MV-4-11 (cell line): ENCODE measurements at places on chromosomes 7 and 10.

DNA sequence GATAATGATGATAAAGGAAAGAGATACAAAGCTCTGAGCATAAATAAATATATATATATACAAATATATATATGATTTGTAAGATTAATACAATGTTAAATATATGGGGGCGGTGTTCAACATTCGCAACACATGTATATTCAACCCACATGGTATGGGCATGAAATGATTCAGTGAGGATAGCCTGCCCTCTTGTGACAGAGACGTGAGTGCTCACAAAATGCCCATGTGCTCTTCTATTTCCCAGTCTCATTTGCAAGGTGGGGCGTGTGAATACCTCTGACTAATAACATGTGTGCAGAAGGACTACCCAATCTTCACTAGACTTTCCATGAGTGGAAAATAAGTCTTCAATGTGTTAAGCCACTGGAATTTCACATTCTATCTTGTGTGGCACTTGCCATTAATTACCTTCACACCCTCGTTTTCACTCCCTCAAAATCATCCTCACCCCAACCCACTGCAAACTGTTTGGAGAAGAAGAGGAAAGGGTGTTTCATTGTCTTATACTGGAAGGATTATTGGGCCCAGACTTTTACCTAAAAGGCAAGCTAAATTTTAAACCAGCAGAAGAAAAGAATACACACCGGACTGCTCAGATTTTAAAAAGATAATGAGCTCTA, 26.9 kb downstream of the ASAH2 start:
- DNase-seq, result peak; percentile 52

DNA sequence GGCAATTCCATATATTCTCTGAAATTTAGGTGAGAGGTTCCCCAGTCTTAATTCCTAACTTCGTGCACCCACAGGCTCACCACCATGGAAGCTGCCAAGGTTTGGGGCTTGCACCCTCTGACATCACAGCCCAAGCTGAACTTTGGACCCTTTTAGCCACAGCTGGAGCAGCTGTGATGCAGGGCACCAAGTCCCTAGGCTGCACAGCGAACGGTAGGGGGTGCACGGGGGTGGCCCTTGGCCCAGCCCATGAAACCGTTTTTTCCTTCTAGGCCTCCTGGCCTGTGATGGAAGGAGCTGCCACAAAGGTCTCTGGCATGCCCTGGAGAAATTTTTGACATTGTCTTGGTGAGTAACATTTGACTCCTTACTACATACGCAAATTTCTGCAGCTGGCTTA, 251.9 kb upstream of the GRM3 start:
- no peak for DNase-seq

DNA sequence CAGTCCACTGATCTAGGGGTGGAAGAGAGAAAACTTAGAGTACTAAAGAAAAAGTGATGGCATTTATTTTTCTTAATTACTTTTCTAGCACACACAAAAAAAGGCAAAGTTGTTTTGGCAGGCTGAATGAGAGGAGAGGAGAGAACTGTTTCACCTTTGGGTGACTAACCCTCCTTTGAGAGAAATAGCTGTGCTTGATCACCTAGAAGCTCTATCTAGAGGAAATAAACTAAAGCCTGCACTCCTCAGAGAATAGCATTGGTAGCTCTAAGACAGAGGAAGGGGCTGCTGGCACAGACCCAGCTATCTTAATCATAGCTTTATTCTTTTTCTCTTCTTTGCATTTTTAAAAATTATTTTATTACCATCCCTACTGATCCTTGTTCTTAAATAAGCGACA, 6.3 kb downstream of the TMEM243 start:
- no peak for DNase-seq

- DNase-seq, result peak; percentile 32
Measured at GRCh38 chr10:107653832-107654287, 489.4 kb upstream of the SORCS1 start.

- DNase-seq, result no peak
Measured at GRCh38 chr7:106486331-106486730, 174.6 kb downstream of the CCDC71L start.

- DNase-seq, result no peak
Measured at GRCh38 chr10:111648046-111648445, 535.5 kb downstream of the GPAM start.

DNA sequence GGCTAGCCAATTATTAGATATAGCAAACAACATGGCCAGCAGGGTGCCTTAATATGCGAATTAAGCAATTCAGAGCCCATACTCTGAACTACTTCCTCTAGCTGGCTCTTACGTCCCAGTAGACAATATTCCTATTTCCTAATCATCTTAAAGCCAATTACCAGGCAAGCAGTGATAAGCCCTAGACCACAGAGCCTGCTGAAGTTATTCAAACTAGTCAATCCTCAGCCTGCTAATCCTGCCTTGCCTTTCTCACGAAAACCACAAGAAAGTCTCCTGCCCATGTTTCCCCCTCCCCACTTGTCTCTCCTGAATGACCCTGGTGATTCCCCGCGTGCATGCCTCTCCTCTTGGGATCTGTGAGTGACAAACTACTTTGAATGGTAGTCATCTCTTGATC, 86.8 kb upstream of the CACNA2D1 start:
- DNase-seq, result peak; percentile 73

DNA sequence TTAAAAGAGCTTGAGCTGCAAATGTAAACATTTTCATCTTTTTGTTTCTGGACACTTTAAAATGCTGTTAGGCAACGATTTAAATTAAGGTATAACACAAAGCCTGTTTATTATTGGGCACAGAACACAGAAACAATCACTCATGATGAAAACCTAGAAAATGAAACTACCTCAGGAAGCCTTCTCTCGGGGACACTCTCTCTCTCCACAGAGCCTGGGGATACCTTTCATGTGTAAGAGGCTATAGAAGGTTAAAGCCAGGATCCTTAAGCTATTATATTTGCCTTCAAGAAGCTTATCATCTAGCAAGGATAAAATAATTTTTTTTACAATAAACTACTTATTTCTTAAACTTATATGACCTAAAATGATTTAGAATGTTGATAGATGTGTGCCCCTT, 194.1 kb downstream of the SKAP2 start:
- no peak for DNase-seq

GRCh38 chr7:53431901-53432300, 396.5 kb downstream of the POM121L12 start:
- DNase-seq, result no peak

DNA sequence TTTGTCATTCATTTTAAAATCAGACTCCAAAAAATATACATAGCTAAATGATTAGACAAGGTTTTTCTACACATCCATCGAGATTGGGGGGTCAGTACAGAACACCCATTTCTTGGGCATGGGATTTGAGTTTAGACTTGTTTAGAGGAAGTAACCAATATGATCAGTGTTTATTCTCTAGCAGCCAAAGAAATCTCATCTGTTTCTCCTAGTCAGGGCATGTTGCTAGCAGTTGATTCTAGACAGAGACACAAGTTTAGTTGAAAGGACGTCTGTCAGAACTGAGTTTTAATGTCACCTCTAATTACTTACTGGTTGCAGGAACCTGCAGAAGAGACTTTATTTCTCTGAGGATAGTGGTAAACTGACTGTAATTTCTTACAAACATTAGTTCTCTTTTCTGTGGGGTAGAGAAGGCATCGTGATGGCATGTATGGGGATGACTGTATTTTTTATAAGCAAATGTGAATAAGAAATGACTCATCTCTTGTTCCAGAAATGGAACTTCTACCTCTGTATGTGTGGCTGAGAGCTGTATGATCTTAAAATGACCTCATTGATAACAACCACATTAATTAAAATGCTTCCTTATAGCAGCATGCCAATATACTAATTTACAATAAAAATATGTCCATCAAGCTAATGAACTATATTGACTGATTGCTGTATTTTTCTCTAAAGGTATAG, 30.6 kb upstream of the RHOBTB1 start:
- DNase-seq, result no peak

DNA sequence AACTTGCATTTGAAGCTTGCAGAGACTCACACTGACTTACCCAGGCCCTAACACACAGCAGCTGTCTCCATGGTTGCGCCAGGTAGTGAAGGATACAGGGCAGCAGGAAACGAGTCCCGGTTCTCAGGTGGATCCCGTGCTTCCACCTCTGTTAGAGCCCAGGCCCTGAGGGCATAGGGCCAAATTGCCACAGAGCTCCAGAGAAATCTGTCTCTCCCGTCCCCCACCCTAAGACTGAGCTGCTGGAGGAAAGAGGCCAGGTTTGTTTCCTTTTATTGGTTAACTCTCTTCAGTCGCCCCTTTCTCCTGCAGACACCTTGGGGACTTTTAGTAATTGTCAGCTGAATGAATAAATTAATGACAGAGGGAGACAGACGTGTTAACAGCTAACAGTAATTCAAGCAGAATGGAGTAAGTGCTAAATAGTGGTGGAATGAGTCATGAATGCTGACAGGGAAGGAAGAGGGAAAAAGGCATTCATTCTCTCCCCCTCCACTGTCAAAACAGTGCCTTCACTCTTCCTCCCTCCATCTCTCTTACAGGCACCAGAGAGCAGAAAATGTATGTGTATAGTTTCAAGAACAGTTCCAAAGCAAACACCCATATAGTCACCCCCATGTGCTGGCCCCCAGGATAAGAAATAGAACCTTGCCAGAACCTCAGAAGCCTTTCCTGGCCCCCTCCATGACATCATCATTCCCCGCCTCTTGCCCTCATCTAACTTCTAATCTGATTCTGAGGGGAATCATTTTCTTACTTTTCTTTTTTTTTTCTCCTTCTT, 16.8 kb upstream of the DLG5 start:
- DNase-seq, result peak; percentile 26

- no peak for DNase-seq
Measured at GRCh38 chr10:125162120-125162931, 2.0 kb upstream of the CTBP2 start.

DNA sequence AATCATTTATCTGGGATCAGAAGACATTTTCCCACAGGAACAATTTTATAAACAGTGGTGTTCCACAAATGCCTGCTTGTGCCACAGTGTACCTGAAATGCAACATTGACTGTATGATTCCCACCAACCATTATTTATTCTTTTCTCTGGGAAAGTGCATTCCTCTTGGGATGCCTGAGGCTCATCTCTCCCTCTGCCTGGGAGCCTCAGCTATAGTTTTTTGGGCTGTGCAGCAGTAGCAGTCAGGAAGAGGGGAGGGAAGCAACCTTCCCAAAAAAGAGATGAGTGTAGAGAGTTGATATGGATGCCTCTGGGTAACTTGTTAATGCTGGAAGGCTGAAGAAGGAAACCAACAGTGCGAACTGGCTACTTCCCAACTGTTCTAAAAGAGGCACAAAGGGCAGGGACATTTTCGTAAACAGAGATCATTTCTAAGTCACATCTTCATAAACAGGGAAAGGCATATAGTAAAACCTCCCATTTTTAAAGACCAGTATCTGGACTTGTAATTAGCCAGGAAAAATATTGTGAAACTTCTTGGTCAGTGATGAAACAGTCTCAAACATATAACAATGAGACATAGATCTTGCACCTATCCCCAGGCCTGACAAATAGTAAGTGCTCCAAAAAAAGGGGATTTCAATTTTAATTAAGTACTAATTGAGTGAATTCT, 1.4 kb upstream of the CALD1 start:
- no peak for DNase-seq

- DNase-seq, result peak; percentile 34
Measured at GRCh38 chr10:80664071-80664680, 126.5 kb downstream of the SH2D4B start.

DNA sequence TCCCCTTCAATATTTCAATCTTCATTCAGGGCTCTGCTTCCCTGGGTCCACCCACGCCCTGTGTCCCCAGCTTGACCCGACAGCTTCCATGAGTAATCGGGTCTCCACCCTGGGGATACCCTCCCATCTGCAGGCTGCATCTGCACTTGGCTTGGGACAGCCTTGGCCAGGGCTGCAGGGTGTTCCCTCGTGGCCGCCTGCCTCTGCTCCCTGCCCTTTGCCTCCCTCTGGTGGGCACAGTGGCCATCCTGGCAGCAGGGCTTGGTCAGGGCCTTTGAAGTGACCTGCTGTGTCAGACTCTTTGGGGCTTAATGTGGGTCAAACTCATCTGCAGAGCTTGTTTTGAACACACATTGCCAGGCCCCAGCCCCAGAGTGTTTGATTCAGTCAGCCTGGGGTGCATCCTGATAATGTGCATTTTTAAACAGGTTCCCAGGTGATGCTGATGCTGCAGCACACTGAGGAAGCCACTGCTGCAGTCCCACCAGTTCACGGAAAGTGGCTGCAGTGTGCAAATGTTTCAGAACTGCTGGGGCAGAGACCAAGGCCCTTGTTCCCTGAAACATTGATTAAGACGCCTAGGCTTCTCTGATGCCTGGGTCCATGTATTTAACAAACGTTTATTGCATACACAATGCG, 80.7 kb upstream of the SEC61G start:
- peak; percentile 16 for DNase-seq

DNA sequence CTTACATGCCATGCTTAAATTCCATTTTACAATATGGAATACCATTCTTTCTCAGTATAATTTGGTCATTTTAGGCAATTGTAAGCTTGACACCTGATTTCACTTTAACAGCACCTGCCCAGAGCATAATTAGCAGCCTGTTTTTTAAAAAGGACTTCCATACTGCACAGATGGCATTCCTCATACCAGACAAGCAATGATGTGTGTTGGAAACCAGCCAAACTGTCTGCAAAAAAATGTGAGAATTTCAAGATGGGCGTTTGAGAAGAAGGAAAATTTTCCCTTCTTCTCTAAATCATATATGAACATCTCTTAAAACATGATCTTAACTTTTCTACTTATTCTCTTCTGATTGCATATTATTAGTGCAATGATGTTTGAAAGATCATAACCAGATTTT, 40.4 kb upstream of the AGMO start:
- no peak for DNase-seq

DNA sequence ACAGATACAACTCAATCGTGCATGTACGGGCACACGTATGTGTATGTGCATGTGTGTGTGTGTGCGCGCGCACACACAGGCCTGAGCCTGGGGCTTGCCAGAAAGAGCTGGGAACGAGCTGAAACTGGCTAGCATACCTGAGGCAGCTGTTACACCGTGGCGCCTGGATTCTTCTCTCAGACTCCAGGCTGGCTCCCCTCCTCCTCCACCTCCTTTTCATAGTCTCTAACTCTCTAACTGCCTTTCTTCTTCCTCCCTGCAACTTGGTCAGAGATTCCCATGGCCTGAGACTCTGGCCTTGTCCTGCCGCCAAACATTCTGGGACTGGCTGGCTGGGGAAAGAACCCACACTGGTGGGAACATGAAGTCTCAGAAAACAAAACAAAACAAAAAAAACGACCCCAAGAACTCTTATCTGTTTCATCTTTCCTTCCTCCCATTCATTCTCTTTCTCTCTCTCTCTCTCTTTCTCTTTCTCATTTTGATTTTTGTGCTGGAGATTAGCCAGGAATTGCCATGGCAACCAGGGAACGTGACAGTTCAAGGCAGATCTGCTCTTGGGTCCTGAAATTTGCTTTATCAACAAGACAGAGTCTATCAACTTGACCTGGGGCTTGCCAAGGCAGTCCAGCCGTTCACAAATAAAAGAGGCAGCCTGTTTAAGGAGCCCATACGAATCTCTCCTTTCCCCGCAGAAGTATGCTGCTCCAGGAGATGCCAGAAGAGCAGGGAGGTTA, 76.8 kb upstream of the SEM1 start:
- no peak for DNase-seq

DNA sequence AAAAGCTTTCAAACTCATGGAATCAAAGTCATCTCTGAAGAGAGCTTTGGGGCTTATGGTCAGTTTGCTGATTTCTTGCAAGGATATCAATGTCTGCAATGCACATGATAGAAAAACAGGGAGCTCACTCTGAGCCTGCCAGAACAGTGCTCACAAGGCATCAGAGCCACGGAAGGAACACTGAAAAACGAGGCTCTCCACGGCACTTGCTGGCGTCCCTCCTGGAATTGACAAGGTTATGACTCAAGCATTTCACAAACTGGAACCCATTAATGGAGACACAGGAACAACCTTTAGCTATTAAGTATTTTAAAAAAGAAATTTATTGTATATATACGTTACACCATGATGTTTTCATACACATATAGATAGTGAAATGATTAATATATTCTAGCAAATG, 266.3 kb downstream of the KCND2 start:
- no peak for DNase-seq
